SIG-M5 (cell line): ENCODE measurements at places on chromosomes 5 and 9.

GRCh38 chr5:150017226-150018005 is 16.9 kb downstream of the HMGXB3 start:
- DNase-seq: no peak

- DNase-seq: no peak
Measured at GRCh38 chr9:16312116-16312515, 558.4 kb downstream of the BNC2 start.

DNA sequence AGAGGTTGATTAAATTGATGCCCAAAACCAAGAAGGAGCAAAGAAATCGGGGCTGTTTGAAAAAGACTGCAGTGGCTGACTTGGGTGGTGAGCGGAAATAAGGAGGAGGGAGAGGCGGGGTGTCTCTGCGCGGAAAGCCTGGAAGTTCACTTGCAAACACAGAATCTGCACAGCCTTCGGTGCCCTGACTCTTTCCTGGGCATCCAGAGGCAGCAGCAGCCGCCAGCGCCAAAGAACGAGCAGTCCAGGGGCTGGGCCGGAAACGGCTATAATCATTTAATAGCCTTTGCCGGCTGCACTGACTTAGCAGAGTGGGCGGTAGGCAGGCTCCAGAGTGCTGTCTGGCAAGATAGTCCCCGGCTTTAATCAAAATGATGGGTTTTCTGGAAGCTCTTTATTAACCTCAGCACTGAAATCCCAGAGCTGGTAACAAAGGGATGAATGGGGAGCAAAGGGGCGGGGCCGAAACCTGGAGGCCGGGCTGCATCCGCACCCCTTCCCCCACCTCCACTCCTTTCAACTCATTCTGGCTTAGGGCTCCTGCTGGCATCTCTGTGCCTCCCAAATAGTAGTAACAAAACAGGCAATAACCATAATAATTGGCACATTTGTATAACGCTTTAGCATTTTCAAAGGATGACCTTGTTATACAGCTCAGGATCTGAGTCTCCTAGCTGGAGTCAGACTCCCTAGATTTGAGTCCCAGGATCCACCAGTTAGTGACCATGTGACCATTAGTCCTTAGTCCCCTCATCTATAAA is 35.7 kb downstream of the PCDHAC2 start:
- DNase-seq: no peak

GRCh38 chr9:22363421-22363887 is 83.2 kb upstream of the DMRTA1 start:
- no peak for DNase-seq

- no peak for DNase-seq
Measured at GRCh38 chr5:1252681-1253080, 27.5 kb downstream of the SLC6A18 start.

DNA sequence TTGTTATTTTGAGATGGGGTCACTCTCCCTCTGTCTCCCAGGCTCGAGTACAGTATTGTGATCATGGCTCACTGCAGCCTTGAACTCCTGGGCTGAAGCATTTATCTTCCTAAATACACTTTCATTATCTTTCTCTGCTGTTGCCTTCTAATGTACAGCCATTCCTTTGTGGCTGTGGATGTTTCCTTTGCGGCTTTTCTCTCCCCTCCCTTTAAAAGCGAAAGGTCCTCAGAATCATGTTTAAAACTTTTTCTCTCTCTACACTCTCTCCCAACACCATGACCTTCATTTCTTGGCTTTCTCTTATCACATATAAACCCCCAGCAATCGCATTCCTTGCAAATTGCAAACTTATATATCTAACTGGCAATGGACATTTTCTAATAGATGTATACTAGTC is 1.6 kb downstream of the IFNA2 start:
- no peak for DNase-seq

DNA sequence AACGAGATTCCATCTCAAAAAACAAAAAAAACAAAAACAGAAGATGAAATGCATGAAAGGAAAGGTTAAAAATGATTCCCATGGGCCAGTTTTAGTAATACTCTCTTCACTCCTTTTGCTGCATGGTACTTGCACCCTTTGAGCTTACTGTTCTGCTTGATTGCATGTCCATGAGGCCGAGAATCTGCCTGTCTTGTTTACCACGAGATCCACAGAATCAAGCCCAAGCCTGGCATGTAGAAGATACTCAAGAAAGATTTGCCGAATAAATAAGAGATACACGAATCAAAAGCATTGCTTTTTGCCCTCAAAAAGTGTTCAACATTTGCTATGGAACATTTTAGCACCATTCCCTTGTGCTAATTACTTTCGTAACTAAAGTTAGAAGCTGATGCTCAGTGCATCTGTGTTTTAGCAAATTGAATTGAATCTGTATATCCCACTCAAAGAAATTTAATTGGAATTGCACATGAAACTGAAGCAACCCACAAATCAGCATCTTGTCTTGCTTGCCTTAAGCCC is 1.1 kb downstream of the FAXDC2 start:
- no peak for DNase-seq

DNA sequence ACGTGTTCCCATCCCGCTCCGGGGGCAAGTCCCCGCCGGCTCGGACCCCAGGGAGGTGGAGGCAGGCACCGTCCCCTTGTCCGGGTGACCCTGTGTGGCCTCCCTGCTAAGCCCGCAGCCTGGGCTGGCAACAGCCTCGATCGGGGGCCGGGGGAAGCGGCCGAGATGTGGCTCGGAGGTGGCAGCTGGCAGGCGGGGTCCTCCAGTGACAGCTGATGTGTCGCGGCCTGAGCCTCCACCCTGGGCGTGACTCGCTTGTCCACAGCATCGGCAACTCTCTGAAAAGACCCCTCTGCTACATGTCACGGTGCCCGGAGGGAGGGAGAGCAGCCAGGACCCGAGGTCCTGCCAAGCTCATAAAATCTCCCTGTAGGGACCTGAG is 124.8 kb upstream of the IRX4 start:
- no peak for DNase-seq

GRCh38 chr5:112957036-112957808 is 19.4 kb upstream of the DCP2 start:
- no peak for DNase-seq

DNA sequence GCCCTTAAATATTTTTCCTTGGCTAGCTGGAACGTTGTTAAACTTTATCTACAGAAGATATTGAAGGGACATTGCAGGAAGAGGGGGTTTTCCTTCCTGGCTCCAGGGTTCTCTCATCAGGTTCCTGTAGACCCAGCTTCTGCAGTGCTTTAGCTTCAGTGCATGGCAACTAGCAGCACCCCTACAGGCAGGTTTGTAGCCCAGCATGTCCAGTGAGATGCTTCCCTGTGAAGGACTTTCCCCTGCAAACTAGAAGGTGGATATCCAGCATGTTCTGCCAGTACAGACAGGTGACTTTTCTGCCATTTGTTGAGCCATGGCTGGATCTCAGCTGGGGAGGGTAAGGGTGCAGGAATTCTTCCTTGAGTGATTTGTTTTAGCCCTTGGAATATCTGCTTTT is 10.4 kb downstream of the CCL28 start:
- no peak for DNase-seq

DNA sequence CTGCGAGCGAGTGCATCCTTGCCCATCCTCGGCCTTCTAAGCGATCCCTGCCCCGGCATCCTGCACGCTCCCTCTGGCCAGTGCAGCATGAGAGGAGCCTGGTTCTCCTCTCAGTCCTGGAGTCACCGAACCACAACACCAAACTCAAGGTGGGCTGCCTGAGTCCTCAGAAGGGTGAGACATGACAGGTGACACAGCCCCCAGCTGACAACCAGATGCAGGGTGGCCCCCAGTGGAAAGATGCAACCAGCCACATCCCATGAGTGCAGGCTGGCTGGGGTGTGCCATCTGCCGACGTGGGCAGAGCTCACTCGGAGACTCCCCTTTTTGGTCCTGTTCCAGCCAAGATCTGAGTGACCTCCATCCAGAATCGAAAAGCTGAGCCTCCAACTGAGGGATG is 58.4 kb downstream of the COL23A1 start:
- no peak for DNase-seq

DNA sequence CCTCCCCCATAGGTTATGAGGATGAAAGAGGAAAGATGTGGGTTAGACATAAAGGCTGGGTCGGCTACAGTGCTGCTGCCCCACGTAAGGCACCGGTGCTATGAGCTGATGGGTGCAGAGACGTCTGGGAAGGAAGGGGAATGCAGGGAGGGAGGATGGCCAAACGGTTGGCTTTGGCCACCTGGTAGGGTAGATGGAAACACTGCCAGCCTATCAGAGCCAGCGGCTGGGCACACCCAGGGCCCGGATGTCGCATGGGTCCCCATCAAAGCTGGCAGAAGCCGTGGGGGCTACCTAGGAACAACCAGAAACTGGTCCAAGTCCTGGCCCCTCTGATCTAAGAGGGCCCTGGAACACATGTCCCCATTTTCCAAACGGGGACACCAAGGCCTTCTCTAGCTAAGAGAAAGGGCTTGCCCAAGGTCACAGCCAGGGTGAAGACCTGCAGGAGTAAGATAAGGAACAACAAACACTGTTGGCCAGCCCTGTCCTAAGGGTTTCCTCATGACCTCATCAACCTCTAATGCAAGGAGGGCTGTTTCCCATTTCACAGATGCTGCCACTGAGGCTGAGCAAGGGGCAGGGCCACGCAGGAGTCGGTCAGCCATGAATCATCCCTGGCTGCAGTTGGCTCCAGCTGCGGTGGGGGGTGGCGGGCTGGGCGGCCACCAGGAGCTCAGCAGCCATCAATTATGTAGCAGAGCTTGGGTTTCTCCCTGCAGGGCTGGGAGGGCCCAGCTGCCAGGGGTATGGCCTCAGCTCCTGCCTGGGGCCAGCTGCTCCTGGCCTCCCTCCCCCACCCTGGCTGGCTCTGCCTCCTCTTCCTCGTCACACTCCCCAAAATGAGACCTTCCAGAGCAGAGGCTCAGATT is 4.9 kb downstream of the SH3GLB2 start:
- no peak for DNase-seq

GRCh38 chr5:62152394-62153087 is 153.5 kb upstream of the KIF2A start:
- no peak for DNase-seq

DNA sequence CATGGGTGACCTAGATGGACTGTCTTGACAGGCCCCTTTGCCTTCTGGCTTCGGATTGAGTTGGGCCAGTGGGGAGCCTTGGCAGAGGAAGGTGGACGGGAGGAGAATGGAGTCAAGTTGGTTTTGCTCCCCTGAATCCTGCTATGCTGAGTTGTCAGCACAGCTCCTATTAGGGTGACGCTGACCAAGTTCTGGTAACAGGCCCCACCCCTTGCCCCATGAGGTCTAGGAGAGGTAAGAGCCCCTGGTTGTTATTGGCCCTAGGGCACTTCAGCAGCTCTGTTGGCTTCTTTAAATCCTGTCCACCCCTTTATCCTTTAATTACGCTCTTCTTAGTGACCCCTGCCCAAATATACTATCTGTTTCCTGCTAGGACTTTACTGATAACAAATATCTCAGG is 39.4 kb upstream of the KIF2A start:
- DNase-seq: no peak

- DNase-seq: no peak
Measured at GRCh38 chr5:475704-476101, 32.7 kb downstream of the EXOC3 start.

DNA sequence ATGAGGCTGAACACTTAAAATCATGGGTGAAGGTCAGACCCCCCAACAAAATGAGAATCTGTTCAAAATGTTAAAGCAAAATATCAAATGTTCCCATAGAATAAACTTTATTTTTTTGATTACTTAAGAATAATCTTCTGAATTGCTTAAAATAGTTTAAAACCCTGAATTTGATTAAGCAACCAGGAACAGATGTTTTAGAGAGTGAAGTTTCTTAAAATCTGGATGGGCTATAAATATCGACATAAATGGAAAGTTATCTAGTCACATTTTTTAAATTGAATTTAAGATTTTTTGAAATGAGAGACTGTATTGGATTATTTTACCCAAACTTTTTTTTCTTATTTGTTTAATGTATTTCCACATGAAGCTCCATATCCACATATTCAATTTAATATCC is 98.5 kb downstream of the ADAMTS12 start:
- no peak for DNase-seq

GRCh38 chr5:113255105-113255504 is 179.7 kb downstream of the TSSK1B start:
- DNase-seq: no peak

DNA sequence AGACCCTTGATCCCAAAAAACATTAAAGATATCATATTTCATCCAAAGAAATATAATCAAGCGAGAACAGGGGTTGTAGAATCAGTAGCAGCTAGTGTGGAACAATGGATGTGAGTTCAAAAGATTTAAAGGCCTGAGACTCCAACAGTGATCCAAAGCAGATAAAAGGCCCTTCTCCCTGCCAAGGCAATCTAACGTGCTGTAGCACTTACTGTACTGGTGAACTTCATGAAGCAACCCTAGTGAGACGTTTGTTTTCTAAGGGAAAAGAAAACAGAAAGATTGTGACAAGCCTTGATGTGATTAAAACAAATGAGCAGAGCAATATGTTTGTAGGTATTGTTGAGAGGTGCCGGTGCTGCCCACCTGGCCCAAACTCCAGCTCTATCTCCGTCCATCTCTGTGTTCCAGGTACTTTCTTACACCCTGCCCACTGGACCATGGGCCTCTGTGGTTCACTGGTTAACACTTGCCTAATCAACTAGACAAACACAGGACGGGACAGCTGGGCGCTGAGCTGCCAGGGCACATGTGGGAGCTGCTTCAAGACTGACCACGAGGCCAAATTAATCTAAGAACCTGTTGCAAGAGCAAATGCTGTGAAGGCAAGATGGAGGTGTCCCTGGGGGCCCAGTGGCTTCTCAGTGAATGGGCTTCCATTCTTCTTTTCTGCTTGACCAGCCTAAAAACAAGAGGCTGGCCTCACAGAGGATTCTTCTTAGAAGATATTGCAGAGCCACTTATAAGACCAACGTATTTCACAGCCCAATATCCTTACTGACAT is 265.5 kb downstream of the CWC27 start:
- no peak for DNase-seq

GRCh38 chr5:95794070-95794516 is 28.4 kb downstream of the GLRX start:
- no peak for DNase-seq

DNA sequence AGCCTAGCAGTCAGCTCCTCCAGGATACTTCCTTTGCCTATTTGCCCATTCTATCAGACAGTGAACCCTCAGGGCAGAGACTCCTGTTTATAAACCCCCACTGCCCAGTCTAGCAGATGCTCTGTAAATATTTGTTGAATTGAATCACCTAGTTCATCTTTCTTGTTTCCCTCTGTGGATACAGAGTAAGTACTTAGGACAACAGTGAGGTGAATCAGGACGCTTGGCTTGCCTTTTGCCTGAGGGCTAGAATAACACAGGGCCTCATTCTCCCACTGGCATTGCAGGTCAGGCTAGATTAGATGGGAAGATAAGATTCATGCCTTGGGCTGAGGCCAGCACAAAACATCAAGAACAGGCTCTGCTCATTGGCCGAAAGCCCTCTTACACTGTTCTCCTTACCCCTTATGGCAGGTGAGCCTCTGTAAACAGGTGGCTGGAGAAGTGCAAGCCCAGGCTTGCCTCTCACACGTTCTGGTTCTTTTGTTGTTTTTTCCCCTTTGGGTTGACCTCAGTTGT is 22.2 kb downstream of the TNFSF8 start:
- DNase-seq: no peak

- no peak for DNase-seq
Measured at GRCh38 chr5:139445325-139446170, 6.2 kb upstream of the DNAJC18 start.

- DNase-seq: no peak
Measured at GRCh38 chr9:114499941-114500696, 5.2 kb downstream of the WHRN start.

- no peak for DNase-seq
Measured at GRCh38 chr5:153496835-153497234, 6.4 kb downstream of the GRIA1 start.
